ENCODE measurements at places on chromosomes 11 and 22. TPM values are rescaled to one million over a fixed set of nuclear protein-coding genes. Genes with fewer than 3 reads are reported as not detected.

The MMP10 gene
- total RNA-seq = not detected

The OR51F1 gene
- not detected for total RNA-seq

The CARNS1 gene
- total RNA-seq = 1.9 TPM

The MUC6 gene
- total RNA-seq = not detected

The OR8D4 gene
- total RNA-seq = not detected

The NAALADL1 gene
- 43.7 TPM for total RNA-seq

The RPL27A gene
- total RNA-seq = 834 TPM

The APOBEC3B gene
- total RNA-seq = 0.50 TPM

Data from esophagus muscularis mucosa (tissue), 4 donors.